ENCODE measurements at places on chromosomes 3 and 15. TPM values are rescaled to one million over a fixed set of nuclear protein-coding genes. Genes with fewer than 3 reads are reported as not detected.

DNA sequence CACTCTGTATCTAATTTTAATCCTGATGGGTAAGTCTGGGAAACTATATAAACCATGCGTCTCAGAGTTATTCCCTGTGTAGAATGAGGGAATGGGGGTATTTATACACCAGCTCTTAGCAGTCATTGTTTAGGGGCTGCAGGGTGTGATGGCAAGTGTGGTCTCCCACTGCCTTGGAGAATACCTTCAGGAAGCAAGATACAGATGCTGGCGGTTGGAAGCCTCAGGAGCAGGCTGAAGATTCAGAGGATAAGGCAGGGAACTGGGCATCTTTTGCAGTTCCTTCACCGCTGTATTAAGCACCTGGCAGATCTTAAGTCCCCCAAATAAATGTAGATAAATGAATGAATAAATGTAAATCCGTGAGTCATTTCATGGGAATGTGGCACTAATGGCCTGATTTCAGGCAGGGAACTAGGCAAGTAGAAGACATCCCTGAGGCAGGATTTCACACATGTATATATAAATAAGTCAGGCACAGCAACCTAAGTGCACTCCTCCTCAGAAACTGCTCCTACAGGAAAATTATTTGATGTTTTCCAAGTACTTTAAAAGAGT is 209.2 kb upstream of the GADL1 start:
- no peak for DNase-seq

Gene P2RY14
- total RNA-seq: 3.3 TPM

GRCh38 chr3:127748754-127749327 is 73.5 kb downstream of the MGLL start:
- no peak for DNase-seq

Gene FBLN2
- total RNA-seq: 33.5 TPM

Gene PRR20G
- not detected for total RNA-seq

DNA sequence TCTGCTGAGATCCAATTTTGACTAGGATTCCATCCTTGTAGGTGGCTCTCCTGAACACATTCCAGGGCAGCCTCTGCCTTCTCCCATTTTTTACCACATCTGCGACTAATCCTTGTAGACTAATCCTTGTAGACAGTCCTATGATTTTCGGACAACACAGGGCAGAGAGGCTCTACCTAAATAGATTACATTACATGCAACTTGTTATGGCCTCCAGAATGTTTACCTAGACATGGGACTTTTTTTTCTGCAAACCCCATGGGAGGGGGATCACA is 239.3 kb upstream of the WNT5A start:
- DNase-seq: no peak

Gene KCNMB2
- 3.4 TPM for total RNA-seq

DNA sequence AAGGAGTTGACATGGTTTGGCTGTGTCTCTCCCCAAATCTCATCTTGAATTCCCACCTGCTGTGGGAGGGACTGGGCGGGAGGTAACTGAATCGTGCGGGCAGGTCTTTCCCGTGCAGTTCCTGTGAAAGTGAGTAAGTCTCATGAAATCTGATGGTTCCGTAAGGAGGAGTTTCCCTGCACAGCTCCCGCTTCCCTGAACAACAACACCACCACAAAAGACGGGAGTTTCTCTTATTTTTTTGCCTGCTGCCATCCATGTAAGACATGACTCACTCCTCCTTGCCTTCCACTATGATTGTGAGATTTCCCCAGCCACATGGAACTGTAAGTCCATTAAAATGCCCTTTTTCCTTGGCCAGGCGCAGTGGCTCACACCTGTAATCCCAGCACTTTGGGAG is 22.7 kb downstream of the XXYLT1 start:
- no peak for DNase-seq

Gene AGBL1
- 4.8 TPM for total RNA-seq

Gene GPR149
- not detected for total RNA-seq

DNA sequence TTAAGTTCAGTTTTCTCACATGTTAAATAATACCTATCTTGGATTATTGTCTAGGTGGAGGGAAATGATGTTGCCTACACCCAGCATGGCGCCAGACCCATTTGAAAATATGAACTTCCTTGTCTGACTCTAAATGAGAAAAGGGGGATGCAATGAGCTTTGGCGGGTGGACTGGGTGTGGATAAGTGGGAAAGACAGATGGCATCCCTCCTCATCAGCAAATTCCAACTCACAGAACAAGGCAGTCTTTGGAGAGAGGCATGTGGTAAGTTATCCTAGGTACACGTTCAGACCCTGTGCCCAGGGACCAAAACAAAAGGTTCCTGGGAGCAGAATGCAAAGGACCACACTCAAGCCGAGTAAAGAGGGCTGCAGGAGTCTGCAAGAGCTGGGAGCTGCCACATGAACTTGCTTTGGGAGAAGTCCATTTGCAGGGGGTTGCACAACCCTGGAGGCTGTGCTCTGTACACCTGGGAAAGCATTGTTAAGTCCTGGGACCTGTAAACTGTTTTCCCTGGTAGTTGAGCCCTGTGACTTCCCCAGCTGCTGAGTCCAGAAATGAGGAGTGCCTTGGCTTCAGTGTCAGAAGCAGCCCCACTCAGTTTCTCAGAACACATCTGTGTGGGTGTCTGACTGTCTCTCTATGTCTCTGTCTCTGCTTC is 102.3 kb upstream of the TPM1 start:
- DNase-seq: no peak

DNA sequence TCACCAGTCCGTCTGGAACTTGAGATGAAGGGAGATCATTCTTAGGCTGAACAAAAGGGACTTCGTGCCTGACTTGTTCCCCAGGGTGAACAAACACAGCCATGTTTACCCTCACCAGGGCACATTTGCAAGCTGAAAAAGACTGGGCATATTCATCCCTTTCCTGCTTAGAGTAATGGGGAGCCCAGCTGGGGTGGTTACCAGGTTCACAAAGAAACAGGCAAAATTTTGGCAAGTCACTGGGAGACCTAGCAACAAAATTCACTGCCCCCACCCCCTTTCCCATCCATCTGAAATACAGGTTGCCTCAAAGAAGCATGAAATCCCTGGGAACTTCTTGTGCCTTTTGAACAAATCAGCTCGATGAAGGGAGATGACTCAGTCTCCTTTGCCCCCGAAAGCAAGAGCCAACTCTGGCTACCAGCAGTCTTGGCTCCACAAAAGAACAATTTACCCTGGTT is 775.0 kb downstream of the SQOR start:
- no peak for DNase-seq

Gene WNT5A
- 28.8 TPM for total RNA-seq

GRCh38 chr3:132394320-132394719 is 23.0 kb upstream of the DNAJC13 start:
- peak; percentile 89 for DNase-seq

Gene PRSS50
- 0.89 TPM for total RNA-seq

- DNase-seq: no peak
These were observed 55.9 kb upstream of the THRB start for GRCh38 chr3:24550588-24550987.

GRCh38 chr3:54897028-54897711 is 30.7 kb downstream of the LRTM1 start:
- DNase-seq: no peak

Gene CRYGS
- total RNA-seq: 0.99 TPM

GRCh38 chr15:25862071-25862471 is 1.1 kb downstream of the ATP10A start:
- no peak for DNase-seq

Gene BMF
- 11.4 TPM for total RNA-seq

Gene TEX55
- not detected for total RNA-seq

DNA sequence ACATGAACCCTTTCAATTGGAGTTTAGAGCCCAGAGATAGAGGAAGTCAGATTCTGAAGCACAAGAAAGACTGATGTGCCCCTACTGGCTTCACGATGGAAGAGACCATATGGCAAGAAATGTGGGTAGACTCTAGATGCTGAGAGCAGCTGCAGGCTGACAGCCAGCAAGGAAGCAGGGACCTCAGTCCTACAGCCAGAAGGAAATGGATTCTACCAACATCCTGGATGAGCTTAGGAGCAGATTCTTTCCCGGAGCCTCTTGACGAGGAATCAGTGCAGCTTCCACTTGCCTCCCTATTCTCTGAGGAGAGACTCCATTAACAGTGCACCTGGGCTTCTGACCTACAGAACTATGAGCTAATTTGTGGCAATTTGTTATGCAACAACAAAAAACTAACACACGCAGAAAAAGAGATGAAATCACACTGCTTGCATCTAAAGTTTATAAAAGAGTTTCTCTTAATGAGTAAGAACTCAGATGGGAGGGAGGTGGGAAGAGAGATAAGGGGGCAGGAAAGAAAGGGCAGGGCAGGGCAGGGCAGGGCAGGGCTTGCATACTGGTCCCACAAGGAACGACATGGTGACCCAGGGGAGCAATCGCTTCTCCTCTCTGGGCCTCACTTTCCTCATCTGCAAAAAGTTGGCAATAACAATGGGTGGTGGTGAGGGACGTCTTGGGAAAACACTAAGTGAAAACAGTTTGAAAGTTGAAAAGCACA is 440.9 kb downstream of the FOXP1 start:
- no peak for DNase-seq

DNA sequence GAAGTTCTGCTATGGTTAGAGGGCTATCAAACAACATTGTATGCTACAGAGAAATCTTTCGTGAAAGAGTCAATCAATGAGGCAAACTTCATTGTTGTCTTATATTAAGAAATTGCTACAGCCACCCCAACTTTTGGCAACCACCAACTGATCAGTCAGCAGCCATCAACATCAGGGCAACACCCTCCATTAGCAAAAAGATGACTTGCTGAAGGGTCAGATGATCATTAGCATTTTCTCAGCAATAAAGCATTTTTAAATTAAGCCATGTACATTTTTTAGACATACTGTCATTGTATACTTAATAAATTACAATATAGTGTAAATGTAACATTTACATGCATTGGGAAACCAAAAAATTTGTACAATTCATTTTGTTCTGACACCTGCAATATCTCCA is 53.1 kb downstream of the LYZL4 start:
- no peak for DNase-seq

DNA sequence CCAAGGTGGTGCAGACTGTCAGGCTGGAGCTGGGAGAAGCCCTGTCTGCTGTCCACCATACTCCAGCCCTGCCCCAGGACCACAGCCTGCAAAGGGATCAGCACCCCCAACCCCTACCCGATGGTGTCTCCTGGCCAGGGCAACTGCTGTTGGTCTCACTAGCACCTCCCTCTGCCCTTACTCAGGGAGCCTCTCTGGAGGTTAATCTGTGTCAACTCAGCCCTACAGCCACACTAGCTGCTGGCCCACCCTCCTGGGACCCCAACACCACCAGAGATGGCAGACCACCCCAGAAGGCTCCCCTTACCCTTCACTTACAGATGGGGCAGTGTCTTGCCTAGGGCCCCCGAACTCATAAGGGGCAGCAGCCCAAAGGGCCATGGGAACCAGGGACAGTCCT is 65.2 kb downstream of the TLE3 start:
- DNase-seq: no peak

- no peak for DNase-seq
These were observed 64.9 kb upstream of the SUCLG2 start for GRCh38 chr3:67719333-67719732.

DNA sequence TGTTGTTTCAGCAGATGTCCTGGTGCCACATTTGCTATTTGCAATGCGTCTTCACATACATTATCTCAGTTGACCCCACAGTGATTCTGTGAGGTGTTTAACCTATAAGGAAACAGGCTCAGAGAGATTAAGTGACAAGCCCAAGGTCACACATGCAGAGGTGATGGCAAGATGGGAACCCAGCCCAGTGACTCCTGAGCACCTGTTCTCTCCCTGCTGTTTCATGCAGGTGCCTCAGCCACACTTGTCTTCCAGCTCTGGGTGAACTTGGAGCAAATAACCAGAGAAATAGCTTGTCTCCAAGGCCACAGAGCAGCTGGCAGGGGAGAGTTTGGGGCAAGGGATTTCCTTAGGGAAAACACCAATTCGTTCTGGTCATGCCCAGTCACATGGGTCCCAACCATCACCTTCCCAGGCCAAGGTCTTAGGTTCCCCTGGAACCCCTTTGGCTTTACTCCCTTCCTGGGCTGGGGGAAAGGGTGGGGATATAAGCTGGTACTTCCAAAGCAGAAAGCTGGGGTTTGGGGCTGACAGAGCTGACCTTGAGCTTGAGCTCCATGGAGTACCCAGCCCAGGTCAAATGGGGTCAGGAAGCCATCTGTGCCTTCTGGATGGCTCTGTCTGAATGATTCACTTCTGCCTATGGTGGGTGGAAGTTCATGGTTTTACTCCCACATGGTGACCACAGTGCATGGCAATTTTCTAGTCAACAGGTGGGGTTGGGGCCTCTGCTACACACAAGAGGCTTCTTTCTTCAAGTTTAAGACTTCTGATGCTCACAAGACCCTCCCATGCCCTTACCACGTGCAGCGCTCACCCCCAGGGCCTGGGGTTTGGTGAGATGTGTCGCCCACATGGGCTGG is 22.4 kb downstream of the LIPC start:
- no peak for DNase-seq

Gene TTLL13
- not detected for total RNA-seq

Gene EFHB
- total RNA-seq: 0.79 TPM

- DNase-seq: no peak
These were observed 60.4 kb downstream of the PLAAT1 start for GRCh38 chr3:193301433-193301832.

- peak; percentile 66 for DNase-seq
These were observed 89.7 kb upstream of the CMC1 start for GRCh38 chr3:28151608-28152228.

DNA sequence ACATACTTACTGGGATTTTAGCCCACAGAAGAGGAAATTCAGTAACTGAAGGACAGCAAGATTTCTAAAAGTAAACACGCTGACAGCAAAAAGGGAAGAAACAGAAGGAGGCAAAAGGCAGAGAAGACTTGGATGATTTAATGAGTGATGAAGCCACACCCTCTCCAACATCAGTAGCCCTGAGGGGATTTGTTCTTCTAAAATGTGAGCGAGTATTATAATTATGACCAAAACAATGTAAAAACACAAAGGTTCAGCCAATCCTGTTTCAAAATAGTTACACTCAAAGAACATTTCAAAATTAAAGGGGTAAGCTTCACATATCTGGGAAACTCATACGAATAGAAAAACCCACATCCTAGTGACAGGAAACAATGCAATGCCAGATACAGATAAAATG is 25.0 kb downstream of the MCCC1 start:
- no peak for DNase-seq

DNA sequence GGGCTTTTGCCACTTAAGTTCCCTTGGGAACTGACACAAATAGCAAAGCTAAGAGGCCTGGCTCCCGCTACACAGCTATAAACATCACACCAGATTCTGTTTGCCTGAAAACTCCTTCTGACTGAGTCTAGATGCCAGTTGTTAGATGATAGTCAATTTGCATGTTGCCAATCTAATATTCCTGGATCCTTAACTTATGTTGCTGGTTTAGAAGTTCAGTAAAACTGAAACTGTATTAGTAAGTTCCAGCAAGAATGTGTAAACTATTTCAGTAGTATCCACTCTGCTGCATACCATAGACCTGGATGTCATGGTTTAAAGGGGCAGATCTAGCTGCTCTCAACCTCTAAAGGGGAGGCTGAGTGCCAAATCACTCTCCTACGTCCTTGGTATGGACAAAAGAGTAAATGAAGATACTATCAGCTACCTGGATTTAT is 27.1 kb upstream of the LACTB start:
- DNase-seq: no peak

DNA sequence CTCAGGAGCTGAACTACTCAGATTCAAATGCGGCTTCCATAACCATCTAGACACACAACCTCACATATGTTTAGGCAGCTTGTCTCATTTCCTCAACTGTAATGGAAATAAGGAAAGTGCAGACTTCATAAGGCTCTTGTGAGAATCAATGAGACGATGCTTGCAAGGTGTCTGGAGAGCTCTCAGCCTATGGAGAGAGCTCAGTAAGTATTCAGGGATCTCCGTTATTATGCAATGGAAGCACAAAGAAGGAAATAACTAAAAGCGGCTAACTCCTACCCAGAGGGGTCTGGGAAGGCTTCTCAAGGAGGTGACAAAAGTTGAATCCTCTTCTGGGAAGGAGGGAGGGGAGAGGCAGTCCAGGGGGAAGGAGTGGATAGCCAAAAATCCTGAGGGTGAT is 50.1 kb upstream of the LIPC start:
- DNase-seq: no peak
